Aorta (tissue), 5 donors: ENCODE measurements at places on chromosomes 7 and 10. TPM values are rescaled to one million over a fixed set of nuclear protein-coding genes. Genes with fewer than 3 reads are reported as not detected.

Gene PILRA
- 11.2 TPM for total RNA-seq

Gene LIPN
- 0.58 TPM for total RNA-seq

Gene HOXA10
- total RNA-seq = 1.5 TPM

Gene CALML3
- total RNA-seq = not detected

Gene PHKG1
- 9.3 TPM for total RNA-seq

Gene EGR2
- total RNA-seq = 23.0 TPM

Gene CACNB2
- total RNA-seq = 7.6 TPM

DNA sequence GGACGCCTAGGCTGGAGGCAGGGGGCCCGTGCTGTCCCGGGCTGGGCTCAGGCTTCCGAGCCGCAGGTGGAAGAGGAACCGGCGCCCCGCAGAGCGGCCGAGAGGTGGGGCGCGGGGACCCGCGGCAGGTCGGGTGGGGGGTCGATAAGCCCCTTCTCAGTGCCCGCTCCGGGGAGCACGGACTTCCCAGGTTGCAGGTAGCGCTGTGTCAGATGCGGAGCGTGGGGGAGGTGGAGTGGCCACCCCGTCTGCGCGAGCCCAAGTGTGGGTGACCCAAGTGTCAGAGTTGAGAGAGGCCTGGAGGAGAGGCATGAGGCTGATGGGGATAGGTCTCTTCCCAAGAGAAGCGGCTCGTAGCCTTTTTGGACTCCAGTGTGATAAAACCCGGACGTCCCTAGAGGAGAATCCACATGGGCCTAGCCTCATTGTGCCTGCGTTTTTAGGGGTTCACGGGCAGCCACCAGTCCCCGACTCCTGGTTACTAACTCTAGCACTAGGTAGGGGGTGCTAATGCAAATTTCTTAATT is 580 bp downstream of the EEPD1 start:
- peak; percentile 87 for DNase-seq

DNA sequence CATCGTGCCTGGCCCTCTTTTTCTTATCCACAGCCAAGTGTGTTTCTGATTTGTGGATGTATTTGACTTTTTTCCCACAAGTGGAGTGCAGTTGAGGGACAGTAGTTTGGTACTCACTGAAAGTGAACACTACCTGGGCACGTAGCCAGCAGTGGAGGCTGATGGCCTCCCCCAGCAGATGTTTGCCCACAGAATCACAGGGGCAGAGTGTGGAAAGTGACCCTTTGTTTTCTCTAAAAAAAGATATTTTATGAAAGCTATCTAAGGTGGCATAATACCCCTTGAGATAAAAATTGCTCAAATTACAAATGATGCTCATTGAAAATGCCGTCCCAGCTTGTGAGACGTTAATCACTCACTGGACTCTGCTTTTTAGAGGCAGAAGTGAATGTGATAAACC is 29.1 kb downstream of the WDR37 start:
- DNase-seq = no peak

- no peak for DNase-seq
These were observed 30.2 kb downstream of the CHN2 start for GRCh38 chr7:29224726-29225125.

DNA sequence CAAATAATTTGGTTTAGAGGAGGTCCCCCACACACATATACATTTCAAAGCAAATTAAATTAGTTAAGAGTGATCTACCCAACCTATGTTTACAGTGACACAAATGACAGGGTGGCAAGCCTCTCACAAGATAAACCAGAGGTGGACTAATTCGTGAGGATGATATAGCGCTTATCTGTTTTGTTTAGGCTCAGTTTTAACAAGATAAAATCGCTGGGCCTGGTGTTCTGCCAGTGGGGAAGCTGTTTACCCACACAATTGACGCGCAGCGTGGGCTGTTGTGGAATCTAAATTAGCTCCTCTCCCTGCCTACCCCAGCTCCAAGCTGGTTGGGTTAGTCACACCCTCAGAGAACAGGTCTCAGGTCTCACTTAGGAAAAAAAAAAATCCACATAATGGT is 16.7 kb upstream of the PLXNA4 start:
- no peak for DNase-seq

GRCh38 chr7:130344271-130344866 is at the start of gene CPA5:
Gene CPA5, plus strand, starts transcription at chr7:130344816. Its CDS starts 1,670 bp downstream, at chr7:130346486.
- no peak for DNase-seq

- DNase-seq = no peak
These were observed 13.6 kb upstream of the CALU start for GRCh38 chr7:128725531-128725930.

DNA sequence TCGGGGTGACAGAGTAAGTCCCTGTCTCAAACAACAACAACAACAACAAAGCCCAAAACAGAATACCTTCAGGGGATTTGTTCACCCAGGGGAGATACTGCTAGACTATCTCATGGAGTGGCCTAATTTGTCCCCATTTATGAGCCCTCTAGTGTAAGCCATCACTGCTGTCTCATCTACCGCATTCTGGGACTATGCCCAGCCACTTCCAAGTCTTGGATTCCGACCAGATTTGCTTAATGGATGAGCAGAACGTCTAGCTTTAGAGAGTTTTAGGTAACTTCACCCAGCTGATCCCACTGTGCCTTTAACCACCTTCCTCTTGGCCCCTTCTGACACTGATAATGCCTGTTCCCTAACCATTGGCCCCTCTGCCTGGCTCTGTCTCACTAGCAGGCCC is 47.1 kb downstream of the PAPSS2 start:
- DNase-seq = no peak

DNA sequence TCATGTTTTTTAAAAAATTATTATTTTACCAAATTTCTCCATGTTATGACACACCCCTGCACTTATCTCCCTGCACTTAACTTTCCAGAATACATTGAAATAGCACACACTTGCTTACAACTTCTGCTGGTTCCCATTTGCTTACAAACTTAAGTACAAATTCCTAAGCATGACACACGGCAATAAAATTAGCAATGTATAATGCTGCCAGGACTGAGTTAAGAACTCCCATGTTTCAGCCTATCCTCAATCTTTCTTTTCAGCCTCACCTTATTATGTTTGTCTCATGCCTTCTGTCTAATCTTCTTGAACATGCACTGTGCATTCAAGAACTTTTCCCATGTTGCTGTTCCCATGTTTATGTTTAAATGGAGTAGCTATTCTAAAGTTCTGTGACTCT is 40.8 kb downstream of the PRPS1L1 start:
- no peak for DNase-seq

DNA sequence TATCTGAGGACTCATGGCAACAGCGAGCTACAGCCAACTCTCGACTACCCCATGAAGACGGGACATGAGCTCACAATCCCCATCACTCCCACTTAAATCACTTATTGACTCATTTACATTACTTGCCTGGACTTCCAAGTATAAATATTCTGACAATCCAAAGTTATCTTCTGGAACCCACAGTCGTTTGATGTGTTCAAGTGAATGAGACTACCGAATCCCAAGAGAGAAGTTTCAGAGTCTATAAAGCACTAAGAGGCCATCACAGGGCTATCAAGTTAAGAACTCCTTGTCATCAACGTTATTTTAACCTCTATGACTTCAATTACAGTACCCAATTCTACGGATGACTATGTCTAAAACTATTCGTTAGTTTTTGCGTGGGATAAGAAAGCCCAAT is 11.5 kb upstream of the ANAPC16 start:
- no peak for DNase-seq

GRCh38 chr7:158849768-158850544 is 6.4 kb upstream of the DYNC2I1 start:
- DNase-seq = no peak

DNA sequence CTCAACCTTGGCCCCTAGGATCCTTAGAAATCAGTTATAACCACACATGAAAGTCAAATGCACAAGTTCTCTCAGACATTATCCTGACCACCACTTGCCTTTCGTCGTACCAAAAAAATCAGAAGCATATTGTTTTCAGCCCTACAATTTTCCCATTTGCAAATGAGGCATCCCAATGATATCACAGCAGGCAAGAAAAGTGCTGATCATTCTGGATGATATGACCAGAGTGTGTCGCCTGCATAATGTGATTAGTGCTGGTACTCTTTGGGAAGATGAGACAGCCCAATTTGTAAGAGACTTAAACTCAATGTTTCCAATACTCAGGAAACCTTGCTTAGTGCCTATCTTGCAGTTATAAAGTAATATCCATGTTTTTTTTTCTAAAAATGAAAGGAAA is 168.0 kb downstream of the SORCS1 start:
- DNase-seq = no peak

DNA sequence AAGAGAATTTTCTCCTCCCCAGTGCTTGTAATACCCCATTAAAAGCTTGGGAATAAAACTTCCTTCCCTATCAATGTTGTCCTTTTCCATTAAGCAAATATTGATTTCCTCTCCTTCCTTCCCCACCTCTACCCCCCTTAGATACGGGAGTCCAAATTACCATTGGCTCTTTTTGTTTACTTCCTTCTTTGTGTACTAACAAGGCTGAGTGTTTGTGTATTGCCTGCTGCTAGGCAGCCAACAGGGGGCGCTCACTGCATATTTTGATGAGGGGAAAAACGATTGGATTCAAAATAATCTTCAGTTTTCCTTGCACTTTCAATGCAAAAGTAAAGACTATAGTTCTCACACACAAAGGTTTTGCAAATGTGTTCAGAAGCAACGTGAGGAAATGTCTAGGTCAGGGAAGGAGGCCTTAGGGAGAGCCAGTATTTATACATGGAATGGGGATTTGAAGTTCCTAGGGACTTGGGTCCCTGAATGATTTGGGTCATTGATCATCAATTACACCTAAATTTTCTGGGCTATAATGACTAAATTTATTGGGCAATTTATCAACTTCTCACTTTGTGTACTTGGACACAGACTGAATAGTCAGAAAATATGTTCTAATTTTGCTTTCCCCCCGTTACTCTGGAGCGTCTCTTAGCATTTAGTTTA is 23.6 kb upstream of the VPS41 start:
- DNase-seq = peak; percentile 93

- no peak for DNase-seq
These were observed 37.0 kb downstream of the GPR22 start for GRCh38 chr7:107506674-107507339.

DNA sequence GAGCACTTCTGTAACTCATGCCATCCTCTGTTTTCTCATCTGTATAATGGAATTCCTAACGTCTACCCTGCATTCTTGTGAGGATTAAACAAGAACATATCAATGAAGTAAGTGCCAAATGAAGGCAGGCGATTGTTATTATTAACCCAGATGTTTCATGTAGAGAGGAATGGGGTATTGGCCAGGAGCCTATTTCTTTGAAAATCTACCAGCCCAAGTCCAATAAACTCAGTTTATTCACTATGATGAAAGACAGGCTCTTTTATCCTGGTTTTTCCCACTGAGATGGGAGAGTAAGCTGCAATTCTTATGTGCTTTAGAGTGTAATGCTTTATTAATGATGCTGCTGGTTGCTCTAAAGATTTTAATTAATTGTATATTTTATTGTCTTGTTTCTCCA is 9.6 kb downstream of the CTTNBP2 start:
- DNase-seq = no peak

DNA sequence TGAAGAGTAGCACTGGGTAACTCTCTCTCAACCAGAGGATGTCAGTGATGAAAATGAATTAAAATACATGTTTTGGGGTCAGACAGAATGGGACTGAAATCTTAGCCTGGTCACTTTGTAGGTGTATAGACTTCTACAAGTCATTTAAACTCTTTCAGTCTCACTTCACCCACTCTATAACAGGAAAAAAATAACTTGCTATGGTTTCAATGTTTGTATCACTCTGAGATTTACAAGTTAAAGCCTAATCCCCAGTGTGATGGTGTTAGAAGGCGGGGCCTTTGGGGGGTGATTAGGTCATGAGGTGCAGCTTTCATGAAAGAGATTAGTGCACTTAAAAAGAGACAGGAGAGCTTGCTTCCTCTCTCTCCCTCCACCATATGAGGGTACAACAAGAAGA is 134.8 kb downstream of the INHBA start:
- DNase-seq = no peak

- DNase-seq = no peak
These were observed 9.8 kb upstream of the AGK start for GRCh38 chr7:141541375-141541774.

DNA sequence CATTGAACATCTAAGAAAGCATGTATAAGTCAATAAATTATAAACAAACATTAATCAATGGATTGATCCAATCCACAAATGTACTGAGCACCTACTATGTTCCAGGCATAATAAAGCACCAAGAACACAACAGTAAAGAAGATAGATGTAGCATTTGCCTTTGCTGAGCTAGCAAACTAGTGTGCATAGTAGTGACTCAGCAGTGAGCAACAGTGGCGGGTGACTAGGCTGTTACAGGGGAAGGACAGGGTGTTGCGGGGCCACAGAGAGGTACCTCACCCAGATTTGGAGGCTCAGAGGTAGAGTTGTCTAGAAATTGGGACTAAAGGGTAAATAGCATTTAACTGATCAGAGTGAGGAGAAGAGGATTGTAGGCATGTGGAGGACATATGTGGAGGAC is 83.6 kb downstream of the NXPH1 start:
- no peak for DNase-seq

GRCh38 chr7:7772397-7772821 is 54.0 kb upstream of the RPA3 start:
- DNase-seq = no peak

DNA sequence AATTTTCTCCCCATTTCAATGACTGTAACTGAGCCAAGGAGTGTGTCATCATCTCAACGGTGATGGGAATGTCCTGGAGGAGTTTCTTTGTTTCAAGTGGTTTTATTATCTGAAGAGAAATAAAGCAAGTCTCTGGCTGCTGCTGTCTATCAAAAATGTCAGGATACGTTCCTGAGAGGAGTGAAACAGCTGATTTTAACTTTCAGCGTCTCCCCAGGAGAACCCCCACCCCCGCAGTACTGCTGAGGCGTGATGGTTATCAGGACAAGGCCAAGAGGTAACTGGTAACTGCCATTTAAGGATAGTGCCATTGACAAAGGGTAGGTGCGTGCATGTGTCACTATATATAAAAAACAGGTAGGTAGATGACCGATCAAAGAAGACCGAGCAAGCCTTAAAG is 70.3 kb upstream of the LRGUK start:
- no peak for DNase-seq

DNA sequence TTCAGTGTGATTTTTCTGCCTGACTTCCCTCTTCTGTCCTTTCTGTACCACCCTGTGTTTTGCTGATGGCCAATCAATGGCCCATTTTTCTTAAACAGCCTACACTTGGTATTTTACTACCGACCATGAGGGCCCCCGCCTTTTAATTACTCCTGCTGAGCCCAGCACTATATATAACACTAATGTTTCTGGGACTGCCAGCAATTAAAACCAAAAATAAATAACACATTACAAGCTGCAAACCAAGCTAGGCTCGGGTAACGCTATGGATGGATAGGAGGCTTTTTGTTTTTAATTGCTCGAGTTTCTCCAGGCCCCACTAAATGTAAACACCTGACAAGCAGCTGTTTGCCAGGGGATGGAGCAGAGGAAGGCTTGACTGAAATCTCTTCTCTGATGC is 915.4 kb upstream of the AUTS2 start:
- no peak for DNase-seq

GRCh38 chr7:150379441-150380379 is 580 bp downstream of the ZNF775 start:
- no peak for DNase-seq

- DNase-seq = peak; percentile 97
These were observed at the start of gene R3HCC1L for GRCh38 chr10:98134431-98135221. Gene R3HCC1L, plus strand, starts transcription at chr10:98134657. Its CDS starts 73,458 bp downstream, at chr10:98208115.
